ENCODE measurements at places on chromosomes 6 and 20.
A peak's percentile ranks its signal among the peaks of the same experiment; 100 is the strongest.

DNA sequence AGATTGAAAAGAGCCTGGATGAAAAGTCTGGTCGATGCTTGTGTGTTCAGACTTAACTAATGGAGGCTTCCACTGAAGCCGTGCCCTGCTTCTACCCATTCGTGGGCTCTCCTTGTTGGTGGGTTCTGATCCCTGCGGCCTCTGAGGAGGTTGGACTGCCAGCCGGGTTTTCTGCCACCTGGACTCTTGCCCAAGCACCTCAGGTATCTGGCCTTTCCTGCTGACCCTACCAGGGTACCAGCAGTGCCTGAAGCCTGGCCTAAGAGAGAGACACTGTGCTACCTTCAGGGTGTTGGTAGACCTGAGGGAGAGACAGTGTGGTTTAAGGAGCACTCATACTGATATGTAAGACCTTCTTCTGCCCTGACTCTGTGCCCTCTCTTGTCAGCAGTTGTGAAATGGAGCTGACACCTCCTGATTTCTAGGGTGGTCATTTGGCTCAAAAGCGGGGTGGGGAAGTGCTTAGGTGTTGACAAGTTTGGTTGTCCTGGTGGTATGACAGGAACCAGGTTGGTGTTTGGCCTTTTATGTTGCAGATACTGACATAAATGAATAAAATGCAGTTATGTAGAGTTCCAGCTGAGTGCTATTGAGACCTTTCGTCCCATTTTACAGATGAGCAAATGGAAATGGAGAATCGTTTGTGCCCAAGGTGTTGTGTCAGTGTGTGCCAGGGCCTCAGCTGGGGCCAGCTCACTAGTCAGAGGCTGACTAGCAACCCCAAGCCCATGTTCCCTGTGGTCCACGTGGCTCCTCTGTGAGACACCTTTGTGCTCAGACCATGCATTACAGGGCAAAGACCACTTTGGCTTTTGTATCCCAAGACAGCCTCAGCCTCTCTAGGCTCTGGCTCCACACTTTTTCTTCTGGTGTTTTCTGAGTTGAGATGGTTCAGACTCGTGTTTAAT is 3.1 kb downstream of the PLCG1 start:
- peak; percentile 34 for DNase-seq

DNA sequence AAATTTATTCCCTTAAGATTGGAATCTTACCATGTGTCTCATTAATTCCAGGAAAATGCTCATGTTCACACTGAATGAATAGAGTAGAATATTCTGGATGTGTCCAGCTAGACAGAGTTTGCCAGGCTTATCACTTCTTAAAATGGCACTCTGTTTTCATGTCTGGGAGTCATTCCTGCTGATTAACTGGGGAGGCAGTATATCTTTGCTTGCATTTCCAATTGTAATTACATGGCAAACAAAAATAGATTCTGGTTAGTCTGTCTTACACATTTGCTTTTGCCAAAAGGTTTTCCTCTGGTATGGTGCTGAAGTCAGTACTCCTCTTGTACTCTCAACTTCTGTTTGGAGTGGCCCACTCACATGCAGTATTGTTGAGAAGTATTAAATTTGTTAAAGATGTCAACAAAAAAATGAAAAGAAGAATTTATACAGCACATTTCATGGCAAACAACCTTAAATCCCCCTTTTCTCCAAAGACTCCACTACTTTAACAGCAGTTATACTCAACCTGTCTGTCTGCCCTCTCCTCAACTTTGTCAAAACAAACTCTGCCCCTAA is 70.2 kb downstream of the TENT5A start:
- no peak for DNase-seq

GRCh38 chr20:63357921-63358905 is 2.9 kb downstream of the CHRNA4 start:
- DNase-seq = no peak

DNA sequence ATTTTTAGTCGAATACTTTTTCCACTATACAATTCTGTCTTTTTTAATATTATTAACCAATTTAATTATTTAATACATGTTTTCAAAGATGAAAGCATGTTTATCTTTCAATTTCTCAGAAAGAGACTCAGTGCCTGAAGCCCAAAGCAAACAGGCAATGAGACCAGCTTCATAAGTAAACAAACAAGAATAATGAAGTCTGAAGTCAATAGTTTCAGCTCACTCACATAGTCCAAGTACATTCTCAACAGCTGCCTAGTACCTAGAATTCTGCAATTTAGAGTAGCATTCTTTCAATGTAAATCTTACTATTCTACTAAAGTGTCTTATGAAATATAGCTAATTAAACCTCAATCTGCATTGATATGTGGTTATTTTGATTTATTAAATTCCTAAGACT is 626.5 kb upstream of the NRSN1 start:
- DNase-seq = no peak

GRCh38 chr6:36612101-36612625 is 18.0 kb downstream of the SRSF3 start:
- DNase-seq = no peak

Measured in activated naive CD4-positive, alpha-beta T cell treated with anti-CD3 and anti-CD28 coated beads, Interleukin-2, amount 50 U/mL, for 16 hours (primary cell).